Suppressor macrophage (primary cell): ENCODE measurements at places on chromosomes 13 and 19.

GRCh38 chr13:26976313-26976712 lies 195.3 kb downstream of the USP12 start:
- no peak for DNase-seq

DNA sequence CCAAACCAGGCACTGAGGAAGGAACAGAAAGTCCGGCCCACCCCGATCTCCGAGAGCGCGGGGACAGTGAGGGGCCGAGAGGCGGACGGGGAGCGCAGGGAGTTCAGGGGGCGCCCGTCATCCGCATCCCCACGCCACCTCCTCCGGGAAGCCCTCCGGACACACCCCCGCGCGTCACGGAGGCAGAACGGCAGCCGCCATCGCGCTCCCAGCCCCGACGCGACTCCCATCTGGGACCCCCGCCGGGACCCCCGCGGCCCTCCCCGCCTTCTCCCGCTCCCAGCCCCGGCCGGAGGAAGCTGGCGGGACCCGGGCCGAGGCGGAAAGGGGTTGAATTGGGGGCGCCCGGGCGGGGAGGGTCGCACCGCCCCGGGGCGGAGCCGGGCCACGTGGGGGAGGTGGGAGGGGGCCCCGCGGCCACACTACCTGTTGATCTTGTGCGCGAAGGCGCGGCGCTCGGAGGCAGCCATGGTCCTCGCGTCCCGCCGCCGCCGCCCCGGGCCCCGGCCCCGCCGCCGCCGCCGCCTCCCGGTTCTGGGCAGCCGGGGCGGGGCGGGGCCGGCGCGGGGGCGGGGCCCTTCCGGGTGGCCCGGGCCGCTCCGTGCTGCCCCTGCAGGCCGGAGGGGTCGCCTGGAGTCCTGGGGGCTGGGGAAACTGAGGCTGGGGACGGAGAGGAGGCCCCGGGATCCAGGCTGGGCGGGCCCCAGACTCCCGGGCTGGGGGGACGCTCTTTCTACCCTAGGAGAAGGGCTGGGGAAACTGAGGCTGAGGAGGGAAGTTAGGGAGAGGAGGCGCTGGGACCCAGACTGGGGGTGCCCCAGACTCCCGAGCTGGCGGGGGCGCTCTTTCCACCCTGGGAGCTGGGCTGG lies at the start of gene DOCK6:
Gene DOCK6 (minus strand): TSS at position 554 of the 869 bp plus-strand sequence. CDS start 84 bp downstream, at position 470.
- DNase-seq: peak; percentile 23

- no peak for DNase-seq
Observed at GRCh38 chr13:45300190-45300985, 40.6 kb downstream of the TPT1 start.

- peak; percentile 56 for DNase-seq
Observed at GRCh38 chr19:4429256-4429655, 26.8 kb downstream of the CHAF1A start.

DNA sequence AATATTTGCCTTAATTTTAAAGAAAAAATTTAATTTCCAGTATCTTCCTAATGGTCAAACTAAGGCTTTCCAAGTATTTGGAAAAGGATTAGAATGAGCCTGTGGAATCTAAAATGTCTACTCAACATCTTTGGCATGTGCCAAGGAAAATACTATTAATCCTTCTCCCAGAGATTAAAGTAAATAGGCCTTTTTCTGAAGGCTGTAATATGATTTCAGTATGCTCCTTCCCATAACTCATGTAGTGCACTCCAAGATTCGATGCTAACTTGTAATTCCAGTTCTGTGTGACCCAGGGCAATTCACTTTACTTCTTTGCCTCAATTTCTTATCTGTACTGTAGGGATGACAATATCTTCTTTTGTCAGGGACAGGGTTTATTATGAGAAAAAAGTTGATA lies 196.9 kb downstream of the ZIC5 start:
- DNase-seq: no peak

- no peak for DNase-seq
Observed at GRCh38 chr13:80116107-80116506, 224.8 kb downstream of the SPRY2 start.

GRCh38 chr19:19948800-19949199 lies 48.1 kb downstream of the ZNF93 start:
- DNase-seq: no peak

GRCh38 chr13:103876571-103876970 lies 810.4 kb upstream of the SLC10A2 start:
- no peak for DNase-seq

- DNase-seq: no peak
Observed at GRCh38 chr13:30584051-30584731, 33.5 kb upstream of the USPL1 start.

DNA sequence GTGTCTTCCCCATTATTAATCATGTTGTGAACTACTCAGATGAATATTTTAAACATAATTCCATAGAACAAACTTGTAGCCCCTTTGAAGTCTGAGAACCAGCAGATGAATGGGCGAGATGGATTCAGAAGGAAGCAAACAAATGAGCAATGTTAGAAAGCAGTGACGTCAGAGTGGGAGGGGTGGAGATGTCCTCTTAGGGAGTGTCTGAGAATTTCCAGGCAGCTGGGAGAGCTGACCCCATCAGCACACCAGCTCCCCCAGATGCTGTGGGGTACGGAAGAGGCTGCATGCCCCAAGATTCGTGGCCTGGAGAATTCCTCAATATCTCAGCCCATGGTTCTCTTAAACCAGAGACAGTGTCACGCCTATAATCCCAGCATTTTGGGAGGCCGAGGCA lies 68.6 kb downstream of the DPF1 start:
- DNase-seq: no peak

GRCh38 chr13:28501547-28501946 lies 6.6 kb upstream of the FLT1 start:
- no peak for DNase-seq

DNA sequence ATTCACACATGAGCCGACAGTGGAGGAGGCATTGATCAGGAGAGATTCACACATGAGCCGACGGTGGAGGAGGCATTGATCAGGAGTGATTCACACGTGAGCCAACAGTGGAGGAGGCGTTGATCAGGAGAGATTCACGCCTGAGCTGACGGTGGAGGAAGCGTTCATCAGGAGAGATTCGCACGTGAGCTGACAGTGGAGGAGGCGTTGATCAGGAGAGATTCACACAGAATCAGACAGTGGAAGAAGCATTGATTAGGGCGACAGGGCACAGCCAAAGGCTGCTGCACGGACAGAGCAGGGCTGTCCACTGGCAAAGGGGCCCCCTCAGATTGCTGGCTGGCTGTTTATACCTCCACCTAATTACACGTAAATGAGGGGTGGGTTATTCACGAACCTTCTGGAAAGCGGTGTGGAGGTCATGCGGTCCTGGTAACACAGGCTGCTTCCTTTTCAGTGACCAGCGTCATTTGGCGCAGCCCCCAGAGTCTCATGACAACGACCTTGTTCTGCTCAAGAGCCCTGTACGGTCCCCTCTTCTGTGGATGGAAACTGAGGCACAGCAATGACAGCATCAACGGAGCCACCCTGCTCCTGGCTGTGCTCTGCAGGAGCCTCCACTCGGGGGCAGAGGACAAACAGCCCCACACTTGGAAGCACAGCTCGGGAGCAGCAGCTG lies 50.6 kb upstream of the GAS6 start:
- no peak for DNase-seq

GRCh38 chr19:2195914-2196313 lies 32.2 kb downstream of the DOT1L start:
- no peak for DNase-seq

- DNase-seq: no peak
Observed at GRCh38 chr13:42361701-42362100, 89.7 kb downstream of the AKAP11 start.

- peak; percentile 89 for DNase-seq
Observed at GRCh38 chr13:98476538-98476966, 100.4 kb downstream of the STK24 start.

DNA sequence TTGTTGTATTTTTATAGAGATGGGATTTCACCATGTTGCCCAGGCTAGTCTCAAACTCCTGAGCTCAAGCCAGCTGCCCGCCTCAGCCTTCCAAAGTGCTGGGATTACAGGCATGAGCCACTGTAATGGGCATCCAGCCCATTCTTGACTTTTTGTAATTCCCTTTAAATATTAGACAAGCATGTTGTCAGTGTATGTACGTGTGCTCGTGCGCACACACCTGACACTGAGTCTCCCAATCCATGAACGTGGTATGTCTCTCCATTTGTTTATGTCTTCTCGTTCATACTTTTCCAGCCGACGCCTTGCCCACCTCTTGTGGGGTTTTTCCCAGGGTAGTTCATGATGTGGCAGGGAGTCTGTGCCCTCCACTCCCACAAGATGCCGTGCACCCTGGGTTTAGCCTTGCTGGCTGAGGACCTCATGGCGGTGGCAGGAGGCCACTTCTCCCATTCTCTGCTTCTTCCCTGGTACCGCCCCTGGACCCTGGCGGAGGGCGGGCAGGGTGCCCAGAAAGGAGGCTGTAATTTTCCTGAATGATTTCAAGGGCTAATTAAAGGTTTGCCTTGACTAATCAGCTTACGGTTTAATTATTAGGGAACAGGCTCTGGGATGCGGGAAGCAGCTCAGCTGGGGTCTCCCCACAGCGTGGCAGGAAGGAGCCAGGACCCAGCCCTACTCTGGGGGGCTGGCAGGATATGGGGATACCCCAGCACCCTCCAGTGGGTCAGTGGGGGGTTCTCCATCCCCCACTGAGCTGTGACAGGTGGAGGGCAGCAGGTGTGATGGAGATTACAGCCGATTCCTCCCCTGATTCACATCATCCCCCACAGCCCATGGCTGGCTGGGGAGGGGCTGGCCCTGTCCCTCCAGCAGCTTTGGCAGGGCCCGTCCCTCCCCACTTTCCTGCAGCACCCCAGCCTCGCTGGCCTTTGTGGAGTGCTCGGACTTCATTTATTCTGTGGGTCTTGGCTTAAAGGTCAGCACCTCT lies 12.9 kb downstream of the PAK4 start:
- no peak for DNase-seq

- DNase-seq: no peak
Observed at GRCh38 chr19:18674616-18675015, 8.9 kb upstream of the CRTC1 start.

GRCh38 chr13:85724546-85725432 lies 74.4 kb downstream of the SLITRK6 start:
- DNase-seq: no peak

GRCh38 chr19:48064509-48064908 lies 20.6 kb upstream of the CABP5 start:
- DNase-seq: no peak

DNA sequence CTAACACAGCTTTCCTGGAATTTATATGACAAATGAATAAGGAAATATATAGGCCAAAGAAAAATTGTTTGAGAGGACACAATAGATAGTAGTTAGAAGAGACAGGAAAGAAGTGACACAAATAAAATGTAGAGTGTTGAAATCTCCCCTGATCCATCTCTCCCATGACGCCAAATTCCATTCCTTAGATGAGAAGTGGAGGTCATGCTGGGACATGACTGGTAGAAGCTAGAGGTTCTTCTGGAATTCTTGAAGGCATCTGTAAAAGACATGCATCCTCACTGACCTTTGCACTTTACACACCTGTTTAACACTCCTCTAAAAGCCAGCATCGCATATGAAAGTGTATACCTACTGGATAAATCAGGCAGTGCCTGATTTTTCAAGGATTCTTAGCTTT lies 67.8 kb downstream of the DGKH start:
- DNase-seq: no peak

GRCh38 chr13:94550062-94550738 lies 45.8 kb downstream of the TGDS start:
- DNase-seq: no peak

GRCh38 chr13:73040968-73041596 lies 17.7 kb upstream of the KLF5 start:
- DNase-seq: no peak

- no peak for DNase-seq
Observed at GRCh38 chr19:39539165-39539517, 820 bp downstream of the EID2 start.
